ENCODE measurements at places on chromosomes 4 and X.
A peak's percentile ranks its signal among the peaks of the same experiment; 100 is the strongest.

DNA sequence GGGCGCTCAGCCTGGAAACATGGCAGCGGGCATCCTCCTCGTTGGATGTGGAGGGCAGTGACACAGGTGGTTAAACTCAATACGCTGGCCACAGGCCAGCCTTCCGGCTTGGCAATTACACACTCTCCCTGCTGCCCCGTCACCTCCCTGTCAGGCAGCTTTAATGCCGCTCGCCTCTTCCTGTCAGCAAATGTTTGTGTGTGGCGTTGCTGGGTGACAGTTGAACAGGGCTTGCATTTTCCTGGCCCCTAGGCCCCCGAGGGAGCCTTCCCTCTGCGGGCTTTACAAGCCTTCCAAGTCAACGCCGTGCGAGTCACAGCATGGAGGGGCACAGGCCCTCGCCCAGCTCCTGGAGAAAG is 620.0 kb downstream of the BCOR start:
- DNase-seq = no peak
- H3K27ac ChIP-seq = peak overlapping the region; percentile 4
- no peaks in the 10 kb centered on the region for H3K36me3 ChIP-seq
- H3K27me3 ChIP-seq = peaks cover 12% of the 10 kb centered on the region
- no peaks in the 10 kb centered on the region for H3K4me1 ChIP-seq

- H3K4me3 ChIP-seq = no peak overlapping the region
- no peaks in the 10 kb centered on the region for H3K4me1 ChIP-seq
- H3K27me3 ChIP-seq = no peaks in the 10 kb centered on the region
- peaks cover 69% of the 10 kb centered on the region for H3K36me3 ChIP-seq
These were observed 12.0 kb downstream of the TRAPPC11 start for GRCh38 chr4:183670960-183671555.

GRCh38 chrX:20352935-20353336 is 86.2 kb upstream of the RPS6KA3 start:
- H3K36me3 ChIP-seq = no peaks in the 10 kb centered on the region
- H3K27ac ChIP-seq = no peak overlapping the region
- no peaks in the 10 kb centered on the region for H3K27me3 ChIP-seq
- H3K4me3 ChIP-seq = peak overlapping the region; percentile 64
- peaks cover 2% of the 10 kb centered on the region for H3K4me1 ChIP-seq
- DNase-seq = no peak

- no peak overlapping the region for H3K4me3 ChIP-seq
- H3K4me1 ChIP-seq = no peaks in the 10 kb centered on the region
- peaks cover 37% of the 10 kb centered on the region for H3K36me3 ChIP-seq
- no peak for DNase-seq
These were observed 46.2 kb downstream of the SEL1L3 start for GRCh38 chr4:25816591-25817058.

DNA sequence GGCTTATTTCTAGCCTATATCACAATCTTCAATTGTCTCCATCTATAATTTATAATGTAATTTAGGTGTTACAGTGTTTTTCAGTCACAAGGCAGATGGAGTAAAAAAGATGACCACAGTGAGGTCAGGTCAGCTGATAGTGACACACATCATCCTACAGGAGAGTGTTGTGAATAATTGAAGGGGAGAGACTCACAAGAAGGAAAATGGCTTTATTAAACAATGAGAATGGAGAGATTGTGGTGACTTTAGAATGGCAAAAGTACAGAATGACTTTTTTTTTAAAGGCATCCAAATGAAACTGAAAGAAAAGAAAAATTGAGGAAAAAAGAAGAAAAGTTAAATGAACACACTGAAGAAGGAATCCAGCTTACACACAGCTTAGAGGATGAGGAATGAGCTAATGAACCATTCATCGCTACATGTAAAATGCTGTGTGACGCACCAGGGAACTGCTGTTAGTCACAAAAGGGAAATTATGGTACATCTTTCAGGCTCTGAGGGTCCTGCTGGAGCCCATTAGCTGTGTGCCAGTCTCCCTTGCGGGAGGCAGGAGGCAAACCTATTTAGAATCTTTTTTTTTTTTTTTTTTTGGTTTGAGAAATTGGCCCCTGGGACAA is 56.6 kb downstream of the SPRY1 start:
- no peak overlapping the region for H3K4me3 ChIP-seq
- no peaks in the 10 kb centered on the region for H3K4me1 ChIP-seq
- H3K36me3 ChIP-seq = no peaks in the 10 kb centered on the region

DNA sequence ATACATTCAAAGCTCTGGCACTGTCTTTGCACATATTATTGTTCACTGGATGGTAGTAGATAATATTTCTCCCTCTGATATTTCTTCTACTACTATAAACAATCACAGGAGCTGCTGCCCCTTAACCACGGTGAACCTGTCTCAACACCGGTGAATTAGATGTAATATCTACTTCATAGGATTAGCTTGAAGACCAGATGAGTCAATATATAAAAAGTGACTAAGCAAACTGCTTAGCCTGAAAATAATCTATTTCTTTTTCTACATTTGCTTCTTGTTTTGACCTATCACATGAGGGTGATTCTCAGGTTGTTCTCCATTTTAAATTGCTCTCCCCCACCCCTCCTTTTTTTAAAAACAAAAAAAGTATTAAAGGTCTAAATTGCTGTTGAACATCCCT is 645.5 kb downstream of the ANKRD50 start:
- H3K36me3 ChIP-seq = no peaks in the 10 kb centered on the region
- no peak for DNase-seq
- no peaks in the 10 kb centered on the region for H3K27me3 ChIP-seq
- H3K4me1 ChIP-seq = no peaks in the 10 kb centered on the region
- H3K4me3 ChIP-seq = no peak overlapping the region

DNA sequence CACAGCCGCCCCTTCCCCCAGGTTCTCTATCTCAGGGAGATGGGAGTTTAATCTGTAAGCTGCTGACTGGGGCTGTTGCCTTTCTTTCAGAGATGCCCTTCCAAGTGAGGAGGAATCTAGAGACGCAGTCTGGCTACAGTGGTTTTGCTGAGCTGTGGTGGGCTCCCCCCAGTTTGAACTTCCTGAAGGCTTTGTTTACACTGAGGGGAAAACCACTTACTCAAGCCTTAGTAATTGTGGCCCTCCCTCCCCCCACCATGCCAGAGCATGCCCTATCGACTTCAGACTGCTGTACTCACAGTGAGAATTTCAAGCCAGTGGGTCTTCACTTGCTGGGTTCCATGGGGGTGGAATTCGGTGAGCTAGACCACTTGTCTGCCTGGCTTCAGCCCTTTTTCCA is 131.3 kb downstream of the FAAH2 start:
- H3K4me1 ChIP-seq = no peaks in the 10 kb centered on the region
- H3K27me3 ChIP-seq = no peaks in the 10 kb centered on the region
- H3K27ac ChIP-seq = no peak overlapping the region
- peaks cover under 1% of the 10 kb centered on the region for H3K36me3 ChIP-seq

- no peak for DNase-seq
- no peak overlapping the region for H3K4me3 ChIP-seq
- H3K4me1 ChIP-seq = no peaks in the 10 kb centered on the region
- H3K27ac ChIP-seq = no peak overlapping the region
These were observed 353.3 kb downstream of the OPHN1 start for GRCh38 chrX:68079961-68080360.

DNA sequence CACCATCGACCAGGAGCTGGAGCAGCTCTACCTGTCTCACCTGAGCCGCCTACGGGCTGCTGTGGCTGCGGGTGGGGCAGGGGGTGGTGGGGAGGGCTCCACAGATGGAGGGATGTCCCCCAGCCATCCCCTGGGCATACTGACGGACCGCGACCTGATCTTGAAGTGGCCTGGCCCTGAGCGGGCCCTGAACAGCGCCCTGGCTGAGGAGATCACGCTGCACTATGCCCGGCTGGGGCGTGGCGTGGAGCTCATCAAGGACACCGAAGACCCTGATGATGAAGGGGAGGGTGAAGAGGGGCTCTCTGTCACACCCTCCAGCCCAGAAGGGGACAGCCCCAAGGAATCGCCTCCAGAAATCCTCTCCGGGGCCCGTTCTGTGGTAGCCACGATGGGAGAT is 16.5 kb downstream of the PPP1R3F start:
- no peak for DNase-seq
- peaks cover 14% of the 10 kb centered on the region for H3K4me1 ChIP-seq
- no peaks in the 10 kb centered on the region for H3K27me3 ChIP-seq
- no peak overlapping the region for H3K27ac ChIP-seq

GRCh38 chr4:118154649-118155048 is 120.4 kb downstream of the NDST3 start:
- no peaks in the 10 kb centered on the region for H3K4me1 ChIP-seq
- DNase-seq = no peak
- H3K4me3 ChIP-seq = no peak overlapping the region
- no peaks in the 10 kb centered on the region for H3K36me3 ChIP-seq
- H3K27me3 ChIP-seq = no peaks in the 10 kb centered on the region
- H3K27ac ChIP-seq = no peak overlapping the region

GRCh38 chr4:178309890-178310289 is 867.7 kb upstream of the AGA start:
- no peaks in the 10 kb centered on the region for H3K36me3 ChIP-seq
- no peaks in the 10 kb centered on the region for H3K27me3 ChIP-seq
- H3K4me3 ChIP-seq = no peak overlapping the region
- H3K27ac ChIP-seq = no peak overlapping the region
- H3K4me1 ChIP-seq = no peaks in the 10 kb centered on the region

- no peak for DNase-seq
- H3K36me3 ChIP-seq = no peaks in the 10 kb centered on the region
- H3K4me1 ChIP-seq = no peaks in the 10 kb centered on the region
- H3K4me3 ChIP-seq = no peak overlapping the region
These were observed 207.2 kb downstream of the NLGN4X start for GRCh38 chrX:6021316-6022091.

GRCh38 chr4:8610858-8611616 is 18.5 kb downstream of the CPZ start:
- peaks cover 10% of the 10 kb centered on the region for H3K27me3 ChIP-seq
- H3K27ac ChIP-seq = no peak overlapping the region
- H3K4me3 ChIP-seq = no peak overlapping the region
- no peaks in the 10 kb centered on the region for H3K4me1 ChIP-seq

- H3K4me3 ChIP-seq = no peak overlapping the region
- no peaks in the 10 kb centered on the region for H3K4me1 ChIP-seq
- no peaks in the 10 kb centered on the region for H3K27me3 ChIP-seq
- H3K27ac ChIP-seq = peak overlapping the region; percentile 77
These were observed 3.4 kb upstream of the SEPTIN6 start for GRCh38 chrX:119696251-119696890.

- H3K4me3 ChIP-seq = peak overlapping the region; percentile 58
- H3K27ac ChIP-seq = no peak overlapping the region
- H3K36me3 ChIP-seq = peaks cover 4% of the 10 kb centered on the region
- peaks cover 15% of the 10 kb centered on the region for H3K4me1 ChIP-seq
These were observed 151.7 kb upstream of the TBL1X start for GRCh38 chrX:9312922-9313867.

GRCh38 chrX:149572743-149573142 is 14.5 kb downstream of the MAGEA9B start:
- H3K36me3 ChIP-seq = no peaks in the 10 kb centered on the region
- no peak overlapping the region for H3K4me3 ChIP-seq
- no peaks in the 10 kb centered on the region for H3K4me1 ChIP-seq
- DNase-seq = no peak
- H3K27me3 ChIP-seq = no peaks in the 10 kb centered on the region
- no peak overlapping the region for H3K27ac ChIP-seq

DNA sequence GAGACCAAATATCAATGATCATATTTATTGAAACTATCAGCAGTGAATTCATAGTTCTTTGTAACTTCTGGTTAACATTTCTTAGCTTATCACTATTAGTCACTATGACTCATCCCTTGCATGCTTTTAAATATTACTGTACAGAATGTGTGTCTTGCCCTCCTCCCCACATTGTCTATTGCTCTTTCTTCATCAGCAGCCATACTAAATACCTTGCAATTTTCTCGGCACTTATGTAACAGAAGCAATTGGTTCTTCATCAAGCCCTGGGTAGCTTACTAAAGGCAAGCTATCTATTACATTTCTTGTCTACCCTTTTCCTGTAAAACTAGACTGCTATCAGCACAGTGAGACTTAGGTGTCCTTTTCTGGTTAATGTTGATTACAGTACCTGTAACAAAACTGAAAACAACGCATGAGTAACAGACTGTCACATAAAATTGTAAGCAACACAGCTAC is 8.2 kb downstream of the KLHL4 start:
- no peaks in the 10 kb centered on the region for H3K4me1 ChIP-seq
- no peak overlapping the region for H3K27ac ChIP-seq
- no peak overlapping the region for H3K4me3 ChIP-seq

DNA sequence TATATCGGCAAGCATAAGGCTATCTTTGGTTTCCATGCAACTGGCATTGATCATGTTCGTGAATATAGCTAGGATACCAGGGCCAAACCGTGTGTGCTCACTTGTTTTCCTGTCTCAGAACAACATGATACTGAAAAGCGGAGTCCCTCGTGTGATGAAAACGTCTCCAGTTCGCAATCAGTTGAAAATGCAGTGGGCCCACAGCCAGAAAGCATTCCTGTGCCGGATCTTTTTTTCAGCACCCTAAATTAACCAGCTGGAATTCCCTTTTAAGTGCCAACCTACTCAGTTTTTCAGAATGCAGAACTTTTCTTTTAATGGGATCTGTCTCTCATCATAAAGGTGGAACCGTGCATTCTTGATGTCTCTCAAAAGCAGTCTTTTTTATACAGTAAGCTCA is 130.8 kb upstream of the FRG1 start:
- H3K27ac ChIP-seq = no peak overlapping the region
- no peaks in the 10 kb centered on the region for H3K36me3 ChIP-seq
- no peak for DNase-seq
- peaks cover 29% of the 10 kb centered on the region for H3K27me3 ChIP-seq
- no peak overlapping the region for H3K4me3 ChIP-seq

DNA sequence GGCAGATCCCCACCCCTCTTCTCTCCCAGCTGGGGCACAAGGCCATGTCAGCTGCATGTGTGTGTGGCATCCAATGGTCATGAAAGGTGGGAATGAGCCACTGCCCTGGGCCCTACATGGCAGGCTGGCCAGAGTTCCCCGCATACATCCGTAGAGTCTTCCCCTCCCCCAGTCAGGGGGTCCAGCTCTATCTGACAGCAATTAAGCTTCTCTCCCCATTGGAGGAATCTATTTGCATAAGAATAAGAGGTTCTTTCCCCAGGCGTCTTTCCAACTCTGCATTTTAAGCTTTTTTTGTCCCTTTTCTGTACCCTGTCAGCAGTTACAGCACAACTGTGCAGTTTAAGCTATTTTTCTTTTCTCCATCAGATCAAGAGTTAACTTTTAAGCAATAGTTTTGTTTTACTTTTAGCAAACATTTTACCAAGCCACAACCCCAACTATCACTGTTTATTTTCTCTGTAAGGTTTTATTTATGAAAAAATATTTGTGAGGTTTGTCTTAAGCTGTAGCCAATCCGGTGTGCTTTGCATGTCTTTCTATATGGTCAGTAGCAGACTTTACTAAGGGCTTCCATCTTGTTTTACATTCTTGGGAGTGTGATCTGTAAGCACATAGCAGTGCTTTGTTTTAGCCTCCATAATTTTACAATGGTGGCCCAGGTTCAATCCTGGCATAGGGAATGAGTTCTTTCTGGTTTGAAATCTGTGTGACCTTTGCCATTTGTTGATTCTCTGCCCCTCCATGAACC is 28.7 kb downstream of the NLRP2B start:
- H3K4me1 ChIP-seq = no peaks in the 10 kb centered on the region
- no peak overlapping the region for H3K4me3 ChIP-seq
- no peaks in the 10 kb centered on the region for H3K36me3 ChIP-seq
- H3K27ac ChIP-seq = no peak overlapping the region

DNA sequence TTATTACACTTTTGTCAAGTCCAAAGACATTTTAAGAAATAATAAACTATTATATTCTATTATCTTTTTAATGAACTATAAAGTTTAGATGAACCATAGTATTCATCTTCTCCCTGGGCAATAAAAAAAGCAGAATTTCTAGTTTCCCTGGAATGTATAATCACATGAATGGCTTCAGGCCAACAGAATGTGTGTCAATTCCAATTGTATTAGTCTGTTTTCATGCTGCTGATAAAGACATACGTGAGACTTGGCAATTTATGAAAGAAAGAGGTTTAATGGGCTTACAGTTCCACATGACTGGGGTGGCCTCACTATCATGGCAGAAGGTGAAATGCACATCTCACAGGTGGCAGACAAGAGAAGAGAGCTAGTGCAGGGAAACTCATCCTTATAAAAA is 70.7 kb upstream of the ANXA10 start:
- no peaks in the 10 kb centered on the region for H3K36me3 ChIP-seq
- no peak overlapping the region for H3K4me3 ChIP-seq
- DNase-seq = no peak
